PC-9 (cell line): ENCODE measurements at places on chromosomes 1 and 21. TPM values are rescaled to one million over a fixed set of nuclear protein-coding genes. Genes with fewer than 3 reads are reported as not detected.

Gene LRRC38
- total RNA-seq, result not detected in 2 replicates

Gene MMEL1
- total RNA-seq, result 2.7 and 4.9 TPM in 2 replicates

Gene NUP210L
- total RNA-seq, result not detected in 2 replicates

Gene BNIPL
- 3.0 and 3.6 TPM in 2 replicates for total RNA-seq

Gene NTNG1
- not detected in 2 replicates for total RNA-seq

Gene PRAMEF1
- total RNA-seq, result not detected in 2 replicates

Gene BSDC1
- total RNA-seq, result 74.0 and 76.2 TPM in 2 replicates

Gene SEMA6C
- total RNA-seq, result 5.6 and 6.1 TPM in 2 replicates

Gene TRIM58
- total RNA-seq, result not detected in 2 replicates

Gene CSMD2
- total RNA-seq, result not detected in 2 replicates

Gene LORICRIN
- not detected in 2 replicates for total RNA-seq

Gene UTS2
- 12.8 and 23.8 TPM in 2 replicates for total RNA-seq

Gene PRRX1
- not detected in 2 replicates for total RNA-seq

Gene IGFN1
- 4.3 TPM in 2 replicates for total RNA-seq

Gene ELOA
- 26.2 and 26.4 TPM in 2 replicates for total RNA-seq

Gene SLAMF6
- not detected in 2 replicates for total RNA-seq

Gene SIM2
- 17.9 and 18.5 TPM in 2 replicates for total RNA-seq

Gene GNG4
- total RNA-seq, result 15.5 and 16.3 TPM in 2 replicates

Gene EVI5
- total RNA-seq, result 32.0 and 33.9 TPM in 2 replicates

Gene PCAT6
- total RNA-seq, result 1.7 and 3.6 TPM in 2 replicates

Gene SPRR4
- not detected in 2 replicates for total RNA-seq

Gene OR2M3
- 0.20 and 0.35 TPM in 2 replicates for total RNA-seq

Gene GJC2
- total RNA-seq, result 2.1 and 3.4 TPM in 2 replicates

Gene RHEX
- not detected in 2 replicates for total RNA-seq

Gene OR6N2
- not detected in 2 replicates for total RNA-seq

Gene HSPA13
- 19.0 and 24.9 TPM in 2 replicates for total RNA-seq

Gene GNL2
- 51.3 and 51.9 TPM in 2 replicates for total RNA-seq

Gene RASSF5
- total RNA-seq, result 12.4 and 17.6 TPM in 2 replicates

Gene SH2D1B
- total RNA-seq, result not detected in 2 replicates

Gene CYP4Z1
- not detected in 2 replicates for total RNA-seq

Gene TMPRSS15
- not detected in 2 replicates for total RNA-seq

Gene SYDE2
- total RNA-seq, result 8.9 and 10.3 TPM in 2 replicates

Gene SYCP1
- not detected in 2 replicates for total RNA-seq

Gene ASCL5
- 0.24 and 0.38 TPM in 2 replicates for total RNA-seq

Gene ZNF695
- 9.5 and 9.8 TPM in 2 replicates for total RNA-seq

Gene DTL
- total RNA-seq, result 22.5 TPM in 2 replicates

Gene VSIG8
- not detected in 2 replicates for total RNA-seq

Gene SYTL1
- 43.7 and 49.8 TPM in 2 replicates for total RNA-seq

Gene CBR3
- 20.1 and 23.6 TPM in 2 replicates for total RNA-seq

Gene RNU1-2
- total RNA-seq, result 1,333 and 3,235 TPM in 2 replicates

Gene RGS8
- total RNA-seq, result not detected in 2 replicates

Gene CAMK2N1
- 34.9 and 44.6 TPM in 2 replicates for total RNA-seq

Gene UBE2Q1
- total RNA-seq, result 52.8 and 63.3 TPM in 2 replicates

Gene EXTL1
- 0.13 and 0.63 TPM in 2 replicates for total RNA-seq

Gene ITSN1
- 39.1 and 46.3 TPM in 2 replicates for total RNA-seq

Gene CYP4A11
- total RNA-seq, result not detected in 2 replicates

Gene TTC34
- total RNA-seq, result 1.5 and 1.7 TPM in 2 replicates

Gene GOLT1A
- total RNA-seq, result 18.7 and 22.8 TPM in 2 replicates

Gene CRNN
- total RNA-seq, result not detected in 2 replicates

Gene RIMS3
- total RNA-seq, result 12.9 and 14.0 TPM in 2 replicates

Gene CCDC17
- total RNA-seq, result 5.6 and 6.6 TPM in 2 replicates

Gene VCAM1
- total RNA-seq, result not detected in 2 replicates
